ENCODE measurements at places on chromosomes 2 and 18.

- peak; percentile 14 for DNase-seq
These were observed 28.0 kb upstream of the COX5B start for GRCh38 chr2:97617911-97618310.

- DNase-seq: no peak
These were observed 4.9 kb upstream of the DRC1 start for GRCh38 chr2:26396734-26397298.

- DNase-seq: no peak
These were observed 91.6 kb downstream of the ASB1 start for GRCh38 chr2:238518172-238518820.

DNA sequence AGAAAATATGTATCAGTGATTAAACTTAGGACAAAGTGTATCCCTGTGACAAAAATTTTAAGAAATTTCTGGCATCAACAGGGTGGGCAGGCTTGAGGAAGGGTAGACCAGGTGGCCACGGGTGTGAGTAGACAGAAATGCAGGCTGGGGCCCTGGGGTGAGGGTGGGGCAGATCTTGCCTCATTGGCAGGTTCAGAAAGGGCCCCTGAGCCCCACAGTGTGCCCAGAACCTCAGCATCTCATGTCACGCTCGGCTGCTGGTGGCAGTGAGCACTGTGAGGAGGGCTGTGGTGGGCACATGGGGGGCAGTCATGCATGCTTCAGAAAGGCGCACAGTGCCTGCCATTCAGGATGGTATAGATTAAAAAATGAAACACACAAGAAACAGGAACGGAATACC is 7.6 kb upstream of the ASB18 start:
- no peak for DNase-seq

- DNase-seq: no peak
These were observed 382.2 kb downstream of the NBAS start for GRCh38 chr2:15178946-15179345.

GRCh38 chr2:160647967-160648685 is 154.5 kb upstream of the RBMS1 start:
- DNase-seq: no peak

DNA sequence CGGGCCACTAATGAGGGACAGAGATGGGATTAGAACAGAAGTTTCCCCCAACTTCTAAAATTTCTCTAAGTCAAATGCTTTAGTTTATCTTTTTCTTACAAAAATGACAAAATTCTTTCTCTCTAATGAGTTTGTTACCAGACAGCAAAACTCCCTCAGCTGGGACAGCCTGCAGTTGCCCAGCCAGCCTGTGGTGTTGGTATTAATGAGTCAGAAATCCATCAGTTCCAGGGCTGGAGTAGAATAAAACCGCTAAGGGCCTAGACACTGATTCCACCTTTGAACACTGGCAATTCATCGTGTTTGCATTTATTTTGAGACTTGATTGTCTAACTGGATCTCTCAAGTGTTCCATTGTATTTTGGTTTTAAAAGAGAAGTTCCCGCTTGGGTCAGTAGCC is 38.3 kb upstream of the SMAD2 start:
- no peak for DNase-seq

GRCh38 chr2:128178650-128179460 is 87.9 kb downstream of the UGGT1 start:
- DNase-seq: peak; percentile 59

GRCh38 chr2:16173893-16174692 is 233.7 kb downstream of the MYCN start:
- no peak for DNase-seq

DNA sequence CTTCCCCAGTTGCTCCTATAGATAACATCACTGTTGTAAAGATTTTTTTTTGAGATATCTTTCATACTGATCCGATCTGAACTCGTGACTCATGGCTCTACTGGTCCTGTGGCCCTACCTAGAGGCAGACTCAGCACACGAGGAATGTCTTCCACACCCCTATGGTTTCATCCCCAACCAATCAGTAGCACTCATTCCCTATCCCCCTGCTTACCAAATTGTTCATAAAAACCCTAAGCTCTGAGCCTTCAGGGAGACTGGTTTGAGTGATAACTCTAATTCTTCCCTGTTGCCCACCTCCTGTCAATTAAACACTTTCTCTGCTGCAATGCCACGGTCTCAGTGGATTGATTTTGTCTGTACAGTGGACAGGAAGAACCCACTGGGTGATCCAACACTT is 4.2 kb upstream of the SAP130 start:
- DNase-seq: no peak

DNA sequence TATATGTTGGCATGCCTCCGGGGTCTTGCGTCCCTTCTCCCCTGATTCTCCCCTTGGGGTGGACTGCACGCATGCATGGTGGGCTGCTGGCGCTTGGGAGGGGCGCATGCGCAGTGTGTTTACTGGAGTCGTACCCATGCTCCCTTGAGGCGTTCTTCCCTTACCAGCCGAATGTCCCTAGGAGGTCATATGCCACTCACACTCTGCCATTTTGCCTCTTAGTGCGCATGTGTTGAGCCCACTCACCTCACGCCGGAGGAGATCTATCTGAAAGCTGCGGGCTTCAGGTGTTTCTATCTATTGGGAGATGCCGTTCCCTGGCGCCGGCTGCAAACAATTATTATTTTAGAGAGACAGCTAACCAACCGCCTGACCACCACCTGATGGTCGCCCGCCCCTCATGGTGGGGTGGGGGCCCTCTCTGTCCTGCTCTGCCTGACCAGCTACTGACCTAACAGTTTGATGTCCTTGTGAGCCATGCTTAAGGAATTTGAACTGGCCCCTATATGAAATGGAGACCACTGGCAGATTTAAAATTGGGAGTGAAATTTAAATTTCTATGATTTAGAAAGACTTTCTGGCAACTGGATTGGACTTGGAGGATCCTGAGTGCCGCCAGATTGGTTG is 179.6 kb downstream of the RNF144A start:
- DNase-seq: no peak

DNA sequence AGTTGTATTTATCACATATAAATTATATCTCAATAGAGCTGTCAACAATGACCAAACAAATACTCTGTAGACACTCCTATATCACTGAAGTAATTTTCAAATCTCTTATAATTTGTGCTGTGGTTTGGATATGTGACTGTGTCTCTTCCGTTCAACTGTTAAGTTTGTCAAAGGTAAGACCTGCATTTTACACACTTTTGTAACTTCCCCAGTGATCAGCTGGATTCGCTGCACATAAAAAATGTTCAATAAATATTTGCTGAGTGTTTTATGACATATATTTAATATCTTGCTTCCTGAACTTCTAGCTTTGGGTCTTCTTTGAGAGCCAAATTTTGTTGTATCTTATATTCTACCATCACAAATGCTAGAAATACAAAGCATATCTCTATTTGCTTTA is 57.3 kb upstream of the ROCK1 start:
- no peak for DNase-seq

GRCh38 chr2:29942711-29943110 is 21.3 kb upstream of the ALK start:
- DNase-seq: no peak

- no peak for DNase-seq
These were observed 19.1 kb downstream of the FHL2 start for GRCh38 chr2:105379741-105380186.

GRCh38 chr2:178450524-178450773 is 526 bp downstream of the PRKRA start:
- DNase-seq: no peak

DNA sequence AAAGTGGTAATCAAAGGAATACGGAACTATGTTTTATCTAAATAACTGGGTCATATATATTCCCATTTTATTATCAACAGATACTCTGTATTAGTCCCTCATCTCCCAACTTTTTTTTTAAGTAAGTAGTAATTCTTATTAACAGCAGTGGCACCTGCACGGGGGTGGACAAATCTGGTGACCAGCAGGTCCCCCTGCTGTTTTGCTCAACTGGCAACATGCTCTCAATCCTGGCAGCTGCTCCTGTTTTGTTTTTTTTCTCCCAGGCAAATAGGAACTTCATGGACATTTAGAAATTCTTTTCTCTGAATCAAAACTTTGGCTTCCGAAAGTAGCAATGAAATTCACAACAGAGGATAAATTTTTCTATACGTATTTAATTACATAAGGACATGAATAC is 193.5 kb downstream of the SS18 start:
- DNase-seq: no peak

GRCh38 chr2:71277147-71277475 is 50.2 kb upstream of the PAIP2B start:
- peak; percentile 8 for DNase-seq

DNA sequence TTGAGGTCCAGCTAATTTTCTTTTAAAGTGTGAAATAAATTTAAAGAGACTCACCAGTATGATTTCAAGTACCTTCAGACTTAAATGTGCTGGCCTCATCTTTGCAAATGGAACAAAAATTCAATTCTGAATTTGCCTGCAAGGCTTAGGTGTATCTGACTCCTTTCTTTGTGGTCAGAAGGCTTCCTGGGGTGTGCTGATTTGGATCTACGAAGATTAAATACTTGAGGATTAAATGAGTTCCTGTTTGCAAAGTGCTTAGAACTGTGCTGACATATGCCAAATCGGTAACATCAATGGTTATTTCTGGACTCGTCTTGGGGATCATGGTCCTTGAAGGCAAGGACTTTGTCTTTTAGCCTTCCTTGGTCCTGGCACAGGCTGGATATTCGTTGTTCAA is 9.7 kb downstream of the KLHL29 start:
- no peak for DNase-seq

DNA sequence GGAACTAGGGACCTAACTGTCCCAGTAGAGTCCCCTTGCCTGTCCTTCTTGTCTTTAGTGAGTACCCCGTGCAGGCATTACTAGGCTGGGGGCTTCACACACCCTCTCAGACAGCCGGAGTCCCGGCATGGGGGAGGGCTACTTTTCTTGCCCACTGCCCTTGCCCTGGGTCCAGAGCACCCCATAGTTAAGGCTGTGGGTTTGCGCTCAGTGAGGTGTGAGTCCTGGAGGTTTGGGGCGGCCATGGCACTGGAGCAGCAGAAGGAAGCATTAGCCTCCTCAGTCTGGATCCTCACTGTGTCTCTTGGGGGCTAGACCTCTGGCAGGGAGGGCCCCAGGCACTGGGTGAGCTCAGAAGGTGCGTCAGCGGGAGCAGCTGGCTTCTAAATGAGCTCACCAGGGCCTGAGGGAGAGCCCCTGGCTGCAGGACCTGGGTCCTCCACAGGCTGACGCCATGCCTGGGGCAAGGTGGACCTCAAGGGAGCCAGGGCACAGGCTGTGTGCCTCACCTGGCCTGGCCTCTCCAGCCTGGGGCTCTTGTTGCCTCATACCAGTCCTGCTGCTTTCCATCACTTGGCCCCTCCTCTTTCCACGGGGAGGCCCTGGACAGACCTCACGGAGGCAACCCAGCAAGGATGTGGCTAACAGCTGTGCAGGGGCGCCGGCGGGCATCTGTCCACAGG is 27.4 kb downstream of the HS6ST1 start:
- DNase-seq: no peak

DNA sequence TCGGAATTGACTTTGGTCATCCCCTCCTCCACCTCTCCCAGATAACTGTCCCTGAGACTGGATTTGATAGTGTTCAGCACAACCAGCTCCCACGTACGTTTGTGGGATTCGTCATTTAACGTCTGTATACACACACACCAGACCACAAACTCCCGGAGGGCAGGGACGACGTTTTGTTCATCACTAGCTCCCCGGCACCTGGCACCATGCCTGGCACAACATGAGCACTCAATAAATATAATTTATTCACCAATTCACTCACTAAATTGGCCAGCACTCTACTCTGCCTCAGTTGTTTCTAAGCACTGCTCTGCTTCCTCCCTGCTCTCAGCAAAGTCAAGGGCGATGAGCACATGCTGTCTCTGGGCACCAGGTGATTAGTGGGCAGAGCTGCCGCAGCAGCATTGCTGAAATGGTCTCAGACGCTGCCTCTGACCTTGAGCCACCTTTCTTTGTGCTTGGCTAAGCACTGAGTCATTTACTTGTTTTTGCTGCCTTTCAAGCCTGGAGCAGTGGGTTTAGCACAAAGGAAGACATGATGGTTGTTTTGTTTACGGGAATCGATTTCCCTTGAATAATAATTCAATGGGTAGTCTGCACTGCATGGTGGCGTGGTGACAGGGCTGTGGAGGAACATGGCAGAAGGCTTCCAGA is 19.3 kb upstream of the LOXHD1 start:
- no peak for DNase-seq

DNA sequence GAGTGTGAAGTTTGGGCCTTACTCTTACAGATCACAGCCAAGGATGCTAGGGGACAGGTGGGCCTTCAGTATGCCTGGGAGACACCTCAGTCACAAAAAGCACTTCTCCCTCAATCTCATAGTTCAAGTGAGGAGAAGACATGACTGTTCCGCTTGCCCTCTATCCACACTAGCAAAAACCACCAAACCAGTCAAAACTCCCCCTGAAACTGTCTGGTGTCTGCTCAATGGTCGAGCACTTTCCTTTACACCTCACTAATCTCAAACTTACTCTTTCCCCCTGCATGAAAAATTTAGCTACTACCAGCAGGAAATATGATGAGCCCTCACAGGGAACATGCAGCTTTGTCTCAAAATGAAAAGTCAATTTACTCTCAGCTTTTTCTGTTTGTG is 232.2 kb downstream of the TRIB2 start:
- no peak for DNase-seq

GRCh38 chr2:240358080-240358479 is 77.4 kb upstream of the GPC1 start:
- DNase-seq: no peak
